ENCODE measurements at places on chromosomes 4 and X. TPM values are rescaled to one million over a fixed set of nuclear protein-coding genes. Genes with fewer than 3 reads are reported as not detected.

GRCh38 chr4:76952656-76953582, 3.4 kb downstream of the SEPTIN11 start:
- DNase-seq: no peak

GRCh38 chrX:78946178-78946931, 1.2 kb downstream of the P2RY10 start:
- DNase-seq: no peak

Gene SLC2A9
- 0.65 TPM for total RNA-seq

DNA sequence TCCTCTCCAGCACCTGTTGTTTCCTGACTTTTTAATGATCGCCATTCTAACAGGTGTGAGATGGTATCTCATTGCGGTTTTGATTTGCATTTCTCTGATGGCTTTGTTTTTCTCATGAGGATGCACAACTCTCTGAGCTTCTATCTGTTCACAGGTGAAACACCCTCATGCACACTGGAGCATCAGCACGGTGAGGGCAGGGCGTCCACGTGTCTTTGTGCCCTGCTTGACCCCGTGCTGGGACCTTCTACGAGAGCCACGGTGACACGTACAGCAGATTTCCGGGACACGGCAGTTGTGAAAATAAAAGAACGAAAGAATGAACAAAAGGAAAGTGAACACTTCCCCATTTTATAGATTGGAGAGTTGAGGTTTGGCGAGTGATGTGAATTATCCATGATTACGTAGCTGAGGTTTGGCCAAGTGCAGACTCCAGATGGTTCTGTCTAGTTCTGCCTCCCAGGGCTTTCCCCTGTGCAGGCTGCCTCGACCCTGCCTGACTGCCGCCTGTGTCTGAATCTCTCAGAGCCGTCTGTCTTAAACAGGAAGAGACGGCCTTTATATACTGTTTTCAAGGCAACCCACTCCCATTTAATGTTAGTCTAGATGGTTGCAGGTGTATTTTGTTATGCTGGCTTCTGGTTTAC, 67.8 kb upstream of the SORBS2 start:
- DNase-seq: no peak

Gene C1GALT1C1
- total RNA-seq: 42.7 TPM
